Glutamatergic neuron (in vitro differentiated cells): ENCODE measurements at places on chromosomes 7 and 10. TPM values are rescaled to one million over a fixed set of nuclear protein-coding genes. Genes with fewer than 3 reads are reported as not detected.
A peak's percentile ranks its signal among the peaks of the same experiment; 100 is the strongest.

DNA sequence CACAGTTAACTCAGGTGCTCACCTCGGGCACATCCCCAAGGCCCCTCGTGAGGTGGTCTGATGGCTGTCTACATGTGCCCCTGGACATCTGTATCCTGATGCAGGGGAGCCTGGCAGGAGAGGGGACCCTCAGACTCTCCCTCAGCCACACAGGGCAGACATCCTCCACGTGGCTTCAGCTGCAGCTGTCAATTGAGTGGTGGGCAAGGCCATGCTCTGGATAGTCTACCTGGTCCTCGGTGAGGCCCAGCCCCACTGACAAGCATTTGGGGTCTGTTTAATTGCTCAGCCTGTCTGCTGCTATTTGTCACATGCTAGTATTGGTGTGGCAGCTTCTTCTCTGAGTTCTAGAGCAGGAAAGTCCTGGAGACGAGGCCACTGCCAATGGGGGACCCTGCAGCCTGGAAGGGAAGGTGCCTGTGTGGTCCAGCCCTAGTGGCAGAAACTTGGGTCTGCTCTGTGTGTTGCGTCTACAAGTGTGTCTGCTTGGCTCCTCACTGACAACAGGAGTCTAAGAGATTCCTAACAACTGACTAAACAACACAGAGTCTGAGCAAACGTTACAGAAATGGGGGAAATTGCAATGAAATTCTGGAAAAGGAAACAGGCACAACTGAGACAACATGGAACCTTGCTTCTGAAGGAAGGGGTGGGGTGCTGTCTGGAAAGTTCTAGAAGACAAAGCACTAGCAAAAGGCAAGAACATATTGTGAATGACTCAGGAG lies 59.3 kb upstream of the IGFBP3 start:
- DNase-seq, result no peak

The ABCC2 gene
- 0.39 TPM for total RNA-seq

The EPC1 gene
- total RNA-seq, result 51.0 TPM

The GRM3 gene
- not detected for total RNA-seq

DNA sequence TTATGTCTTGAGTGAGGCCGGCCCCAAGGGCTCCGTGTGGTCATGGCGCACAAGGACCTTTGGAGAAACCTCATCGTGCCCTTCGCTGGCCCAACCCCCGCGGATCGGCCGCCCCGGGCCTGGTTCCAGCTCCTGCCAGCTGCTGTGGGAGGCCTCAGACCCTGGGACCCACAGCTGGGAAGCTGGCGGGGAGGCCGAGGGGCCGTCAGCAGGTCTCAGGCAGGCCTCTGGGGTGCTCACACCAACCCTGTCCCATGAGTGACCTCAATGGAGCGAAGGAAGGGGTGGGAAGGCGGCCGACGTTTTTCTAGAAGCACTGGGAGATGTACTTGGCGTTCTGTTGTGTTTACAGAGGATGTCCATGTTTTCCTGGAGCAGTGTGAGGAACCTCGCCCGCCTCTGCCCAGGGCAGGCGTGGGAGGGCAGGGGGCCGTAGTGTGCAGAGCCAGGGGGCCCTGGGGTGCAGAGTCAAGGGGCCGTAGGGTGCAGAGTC lies 18.6 kb upstream of the ADGRA1 start:
- no peak for DNase-seq

The GFRA1 gene
- total RNA-seq, result 347 TPM

DNA sequence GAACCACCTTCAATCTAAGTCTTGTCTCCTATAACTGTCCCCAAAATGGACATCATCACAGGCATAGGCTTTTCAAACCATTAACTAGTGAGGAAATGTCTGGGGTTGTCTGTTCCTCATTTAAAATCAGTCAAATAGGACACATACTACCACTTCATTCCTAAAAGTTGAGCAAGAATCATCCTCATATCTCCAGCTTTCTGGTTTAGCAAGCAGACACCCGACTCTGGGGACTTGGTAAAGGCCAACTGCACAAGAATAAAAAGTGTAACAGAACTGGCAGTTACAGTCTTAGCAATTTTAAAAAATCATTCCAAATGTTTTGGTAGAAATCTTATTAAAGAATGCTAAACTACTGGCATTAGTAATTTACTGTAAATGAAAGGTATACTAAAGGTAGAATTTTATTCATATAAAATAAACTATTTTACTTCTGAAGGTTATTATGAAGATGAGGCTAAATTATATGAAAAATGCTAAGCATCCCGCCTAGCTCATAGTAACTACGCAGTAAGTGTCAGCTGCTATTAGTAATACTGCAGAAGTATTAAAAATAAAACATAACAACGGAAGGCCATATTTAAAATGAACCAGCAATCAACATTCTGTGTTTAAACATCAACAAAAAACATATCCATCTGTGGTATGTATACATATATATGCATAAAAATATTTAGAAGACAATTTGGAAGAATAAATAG lies 60.8 kb downstream of the ZNF438 start:
- no peak for DNase-seq

GRCh38 chr7:55286666-55287065 lies 78.5 kb upstream of the LANCL2 start:
- DNase-seq, result no peak

DNA sequence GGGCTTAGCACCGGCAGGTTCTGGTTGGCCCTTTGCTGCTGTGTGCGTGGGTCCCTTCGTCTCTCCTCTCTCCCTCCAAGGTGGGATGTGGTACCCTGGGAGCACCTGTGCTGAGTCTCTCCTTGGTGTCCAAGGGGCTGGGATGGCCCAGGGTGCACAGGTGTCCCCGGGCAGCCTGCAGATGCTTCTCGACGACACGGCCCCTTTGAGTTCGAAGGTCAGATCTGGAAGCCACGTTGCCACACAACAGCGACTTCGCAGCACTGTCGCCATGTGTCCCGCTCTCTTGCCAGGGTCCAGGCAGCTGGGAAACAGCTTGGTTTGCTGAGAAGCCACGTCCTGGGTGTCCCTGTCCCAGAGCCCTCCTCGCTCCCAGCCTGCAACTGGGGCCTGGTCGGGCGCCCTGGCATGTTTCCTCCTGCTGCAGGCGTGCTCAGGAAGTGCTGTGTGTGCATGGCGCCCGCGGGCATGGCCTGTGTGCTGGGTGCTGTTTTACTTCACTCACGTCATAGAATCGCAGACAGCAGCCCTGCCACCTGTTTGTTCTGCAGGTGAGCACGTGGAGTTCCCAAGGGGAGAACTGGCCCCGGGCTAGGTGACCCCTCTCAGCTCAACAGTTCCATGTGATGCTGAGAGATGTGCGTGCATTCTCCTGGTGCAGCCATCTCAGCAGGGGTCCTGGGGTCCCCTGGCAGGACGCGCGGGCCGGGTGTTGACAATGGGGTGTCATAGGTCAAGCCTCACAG lies 70.9 kb downstream of the DNAJB6 start:
- DNase-seq, result no peak

The MYL10 gene
- total RNA-seq, result not detected

The PHTF2 gene
- total RNA-seq, result 15.1 TPM

- DNase-seq, result peak; percentile 82
Measured at GRCh38 chr10:68406111-68406814, 814 bp downstream of the RUFY2 start.

DNA sequence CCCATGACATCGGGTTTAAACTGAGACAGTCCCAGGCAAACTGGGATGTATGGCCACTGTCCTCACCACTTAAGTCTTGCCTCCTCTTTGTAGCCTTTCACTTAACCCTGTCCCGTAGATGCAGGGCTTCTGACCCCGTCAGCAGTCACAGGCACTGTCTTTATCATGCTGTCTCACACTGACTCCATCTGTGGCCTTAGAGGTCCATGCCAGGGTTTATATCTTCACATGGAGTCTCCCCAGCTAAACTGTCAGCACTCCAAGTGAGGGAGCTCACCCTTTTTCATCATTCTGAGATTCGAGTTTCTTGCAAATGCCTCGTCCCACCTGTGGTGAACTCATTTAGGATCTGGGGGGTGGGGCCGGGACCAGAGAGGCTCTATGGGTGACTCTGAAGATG lies 2.8 kb downstream of the FKBP6 start:
- no peak for DNase-seq

The PSD gene
- 88.5 TPM for total RNA-seq

GRCh38 chr7:113142385-113143119 lies 24.2 kb upstream of the SMIM30 start:
- DNase-seq, result no peak

The SORBS1 gene
- 221 TPM for total RNA-seq

- no peak for DNase-seq
Measured at GRCh38 chr10:7932301-7933036, 114.2 kb downstream of the TAF3 start.

GRCh38 chr7:10571759-10572158 lies 401.9 kb upstream of the PHF14 start:
- DNase-seq, result no peak

The NODAL gene
- not detected for total RNA-seq

The MOGAT3 gene
- total RNA-seq, result not detected

- DNase-seq, result peak; percentile 97
Measured at GRCh38 chr7:118183786-118184564, at the start of gene LSM8. Gene LSM8, plus strand, starts transcription at chr7:118184164. Its CDS starts 60 bp downstream, at chr7:118184224.

DNA sequence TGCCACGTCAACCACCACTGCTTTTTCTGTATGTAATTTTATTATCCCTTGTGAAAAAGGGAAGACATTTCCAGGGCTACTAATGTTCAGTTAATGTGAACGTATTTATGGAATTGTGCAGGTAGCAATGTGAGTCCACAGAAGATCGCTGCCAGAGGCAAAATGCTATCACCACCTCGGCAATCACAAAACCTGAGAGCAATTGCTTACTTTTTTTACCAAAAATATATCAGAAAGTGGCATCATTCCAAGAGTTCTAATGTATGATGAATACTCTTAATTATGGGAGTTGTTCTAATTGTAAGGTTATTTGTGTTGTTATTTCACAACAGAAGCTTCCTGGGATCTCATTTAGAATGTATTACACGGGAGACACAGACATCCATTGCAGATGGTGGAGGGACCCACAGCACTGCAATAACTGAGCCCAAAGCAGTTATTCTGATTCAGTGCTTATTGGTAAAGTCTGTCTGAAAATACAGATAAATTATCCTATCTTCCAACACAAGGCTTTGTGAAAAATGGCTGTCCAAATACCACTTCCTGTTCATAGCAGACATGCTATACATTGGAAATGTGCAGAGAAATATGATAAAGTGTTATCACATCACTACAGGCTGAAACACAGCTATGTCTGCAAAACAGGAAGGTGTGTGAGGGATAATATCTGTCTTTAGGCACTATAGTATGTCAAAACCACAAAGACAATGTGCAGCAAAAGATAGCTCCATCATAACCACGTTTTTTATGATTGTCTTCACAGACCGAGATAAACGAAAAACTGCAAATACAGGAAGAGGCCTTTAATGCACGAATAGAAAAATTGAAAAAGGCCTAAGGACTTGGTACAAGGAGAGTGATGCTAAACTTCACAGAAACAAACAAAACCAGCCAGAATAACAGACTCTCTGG lies 102.7 kb downstream of the CABCOCO1 start:
- no peak for DNase-seq

GRCh38 chr10:12909836-12910185 lies 91.7 kb downstream of the CCDC3 start:
- DNase-seq, result no peak

GRCh38 chr10:76303682-76304316 lies 872.4 kb downstream of the LRMDA start:
- peak; percentile 76 for DNase-seq

The TUBAL3 gene
- total RNA-seq, result not detected

- DNase-seq, result no peak
Measured at GRCh38 chr7:114158275-114158674, 239.5 kb upstream of the PPP1R3A start.

DNA sequence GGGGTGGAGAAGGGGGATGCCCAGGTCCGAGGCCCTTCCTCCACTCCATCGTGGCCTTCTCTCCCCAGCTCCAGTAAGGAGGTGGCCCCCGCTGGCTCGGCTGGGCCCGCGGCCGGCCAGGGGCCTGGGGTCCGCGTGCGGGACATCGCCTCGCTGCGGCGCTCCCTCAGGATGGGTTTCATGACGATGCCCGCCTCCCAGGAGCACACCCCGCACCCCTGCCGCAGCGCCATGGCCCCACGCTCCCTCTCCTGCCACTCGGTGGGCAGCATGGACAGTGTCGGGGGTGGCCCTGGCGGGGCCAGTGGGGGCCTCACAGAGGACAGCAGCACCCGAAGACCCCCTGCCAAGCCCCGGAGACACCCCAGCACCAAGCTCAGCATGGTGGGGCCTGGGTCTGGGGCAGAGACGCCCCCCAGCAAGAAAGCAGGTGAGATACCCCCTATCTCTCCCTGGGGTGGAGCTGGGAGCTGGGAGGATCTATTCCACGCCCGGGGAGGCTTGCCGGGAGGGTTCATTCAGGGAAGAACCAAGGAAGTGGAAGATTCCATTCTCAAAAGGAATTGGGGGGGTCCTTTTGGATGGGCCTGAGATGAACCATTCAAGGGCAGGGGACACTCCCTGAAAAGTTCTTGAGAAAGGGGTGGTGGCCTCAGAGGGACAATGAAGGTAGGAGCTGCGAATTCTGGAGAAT lies 3.2 kb downstream of the NYAP1 start:
- DNase-seq, result no peak

The ARHGAP21 gene
- total RNA-seq, result 217 TPM

The FBXW4 gene
- total RNA-seq, result 25.8 TPM

The CYP3A4 gene
- not detected for total RNA-seq

The FAM25C gene
- not detected for total RNA-seq

The PIP4K2A gene
- 20.7 TPM for total RNA-seq
